ENCODE measurements at places on chromosomes 12 and 14.

DNA sequence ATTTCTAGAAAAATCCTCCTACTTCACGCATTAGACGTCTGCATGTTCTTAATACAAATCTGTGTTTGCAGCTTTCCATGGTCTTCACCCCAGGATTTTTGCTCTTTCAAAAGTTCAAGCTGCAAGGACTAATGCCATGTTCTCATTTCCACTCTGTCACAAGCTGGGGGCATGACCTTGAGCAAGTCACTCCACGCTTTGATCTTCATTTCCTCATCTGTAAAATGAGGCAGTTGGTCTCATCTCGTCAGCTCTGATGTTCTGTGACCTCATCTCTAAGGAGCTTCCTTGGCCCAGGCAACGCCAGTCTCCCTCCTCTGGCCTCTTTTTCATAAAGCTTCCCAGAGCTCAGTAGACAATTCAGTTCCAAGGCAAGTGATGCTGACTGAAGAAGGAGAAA, 18.8 kb upstream of the BMP4 start:
- DNase-seq = no peak

GRCh38 chr14:21426692-21427091, 29.2 kb downstream of the CHD8 start:
- no peak for DNase-seq

DNA sequence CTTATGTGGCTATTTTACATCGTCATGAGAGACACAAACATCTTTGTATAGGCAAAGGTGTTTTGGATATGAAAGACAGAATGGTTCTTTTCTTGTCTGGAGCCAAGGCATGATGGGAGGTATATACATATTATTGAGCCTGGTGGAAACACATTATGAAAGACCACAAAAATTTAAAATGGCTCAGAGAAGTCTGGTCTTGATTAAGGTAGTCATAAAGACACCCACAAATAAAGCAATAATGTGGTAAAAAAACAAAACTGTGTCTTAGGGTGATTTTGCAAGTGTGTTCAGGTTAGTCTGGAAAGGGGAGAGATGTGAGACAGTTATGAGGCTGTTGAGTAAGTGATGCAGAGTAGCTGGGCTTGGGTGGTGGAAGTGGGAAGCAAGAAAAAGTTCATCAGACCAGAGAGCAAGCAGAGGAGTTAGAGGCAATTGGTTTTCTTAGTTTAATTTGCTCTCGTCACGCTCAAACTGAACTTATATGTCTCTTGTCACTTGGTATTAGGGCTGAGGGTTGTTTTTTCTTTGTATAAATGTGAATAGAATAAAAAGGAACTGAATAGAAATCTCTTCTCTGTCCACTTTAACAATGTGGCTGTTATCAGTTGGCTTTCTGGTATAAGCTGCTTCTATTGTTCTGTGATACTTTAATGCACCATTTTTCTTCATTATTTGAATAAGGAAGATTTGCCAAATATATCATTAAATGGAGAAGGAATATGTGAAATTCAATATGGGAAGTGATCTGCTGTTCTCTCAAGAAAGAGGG, 115.0 kb downstream of the AKAP6 start:
- DNase-seq = no peak

DNA sequence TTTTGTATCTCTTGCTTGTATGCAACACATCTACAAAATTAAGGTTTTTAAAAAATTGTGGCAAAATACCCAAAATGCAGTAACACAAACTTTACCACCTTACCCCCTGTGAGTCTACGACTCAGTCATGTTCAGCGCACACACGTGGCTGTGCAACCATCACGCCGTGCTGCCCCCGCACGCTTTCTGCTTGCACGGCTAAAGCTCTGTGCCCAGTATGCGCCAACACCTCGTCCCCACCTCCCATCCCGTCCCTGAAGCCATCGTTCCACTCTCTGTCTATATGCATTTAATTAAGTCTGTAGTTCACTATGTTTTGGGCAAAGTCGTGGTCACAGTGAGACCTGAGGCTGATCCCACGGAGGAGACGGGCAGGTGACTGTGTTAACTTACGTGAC, 36.4 kb downstream of the FZD10 start:
- DNase-seq = no peak

GRCh38 chr14:20472536-20473169, 3.4 kb downstream of the PNP start:
- no peak for DNase-seq

Data from stimulated activated CD8-positive, alpha-beta memory T cell treated with anti-CD3 and anti-CD28 coated beads, Interleukin-4, amount 100 ng/mL, for 1 hour (primary cell).